CD4-positive, alpha-beta T cell treated with Interleukin-6 at 100 ng/mL for 8 hours (primary cell): ENCODE measurements at places on chromosomes 6 and 20.

DNA sequence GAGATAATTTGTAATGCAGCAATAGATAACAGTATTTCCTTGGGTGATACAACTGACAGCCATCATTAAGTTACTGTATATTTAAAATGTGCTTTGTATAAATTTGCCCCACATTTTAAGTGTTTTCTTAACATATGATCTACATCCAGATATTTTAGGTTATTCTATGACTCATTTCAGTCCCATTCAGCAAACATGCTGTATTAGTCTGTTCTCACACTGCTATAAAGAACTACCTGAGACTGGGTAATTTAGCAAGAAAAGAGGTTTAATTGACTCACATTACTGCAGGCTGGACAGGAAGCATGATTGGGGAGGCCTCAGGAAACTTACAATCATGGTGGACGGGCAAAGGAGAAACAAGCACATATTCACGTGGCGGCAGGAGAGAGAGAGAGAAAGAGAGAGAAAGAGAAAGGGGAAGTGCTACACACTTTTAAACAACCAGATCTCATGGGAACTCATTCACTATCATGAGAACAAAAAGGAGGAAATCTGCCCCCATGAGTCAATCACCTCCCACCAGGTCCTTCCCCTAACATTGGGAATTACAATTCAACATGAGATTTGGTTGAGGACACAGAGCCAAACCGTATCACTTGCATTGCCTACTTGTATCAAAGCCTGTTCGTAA is 9.6 kb upstream of the CHD6 start:
- no peak for DNase-seq

GRCh38 chr6:111534231-111534751 is 51.3 kb upstream of the REV3L start:
- no peak for DNase-seq

GRCh38 chr6:55950071-55950814 is 74.9 kb upstream of the BMP5 start:
- no peak for DNase-seq

GRCh38 chr6:12119085-12119588 is 107.0 kb downstream of the HIVEP1 start:
- DNase-seq, result peak; percentile 54

DNA sequence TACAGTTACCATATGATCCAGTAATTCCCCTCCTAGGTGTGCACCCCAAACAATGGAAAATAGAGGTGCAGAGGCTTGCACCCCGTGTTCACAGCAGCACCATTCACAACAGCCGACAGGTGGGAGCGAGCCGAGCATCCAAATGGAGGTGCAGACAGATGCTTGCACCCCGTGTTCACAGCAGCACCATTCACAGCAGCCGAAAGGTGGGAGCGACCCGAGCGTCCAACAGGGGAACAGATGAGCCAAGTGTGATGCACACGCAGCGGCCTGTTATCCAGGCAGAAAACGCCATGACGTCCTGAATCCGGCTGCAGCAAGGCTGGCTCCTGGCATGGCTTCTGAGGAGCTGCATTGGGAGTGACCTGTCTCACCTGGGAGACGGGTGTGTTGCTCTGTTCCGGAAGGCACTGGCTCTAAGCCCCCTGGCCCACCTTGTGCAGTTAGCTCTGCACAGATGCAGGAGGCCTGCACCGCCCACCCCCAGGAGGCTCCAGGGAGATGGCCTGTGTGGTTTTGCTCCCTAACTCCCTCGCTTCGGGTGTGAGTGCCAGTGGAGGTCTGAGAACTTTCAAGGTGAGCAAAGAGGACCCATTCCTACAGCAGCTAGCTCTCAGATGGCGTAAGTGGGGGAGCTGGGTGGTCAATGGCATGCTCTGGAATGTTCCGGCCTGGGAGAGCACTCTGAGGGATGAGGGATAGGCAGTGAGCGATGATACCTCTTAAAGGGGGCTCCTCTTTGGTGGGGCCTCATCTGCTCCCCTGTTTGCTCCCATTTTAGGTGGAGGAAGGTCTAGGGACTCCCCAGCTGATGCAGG is 47.8 kb upstream of the FRMD1 start:
- no peak for DNase-seq

DNA sequence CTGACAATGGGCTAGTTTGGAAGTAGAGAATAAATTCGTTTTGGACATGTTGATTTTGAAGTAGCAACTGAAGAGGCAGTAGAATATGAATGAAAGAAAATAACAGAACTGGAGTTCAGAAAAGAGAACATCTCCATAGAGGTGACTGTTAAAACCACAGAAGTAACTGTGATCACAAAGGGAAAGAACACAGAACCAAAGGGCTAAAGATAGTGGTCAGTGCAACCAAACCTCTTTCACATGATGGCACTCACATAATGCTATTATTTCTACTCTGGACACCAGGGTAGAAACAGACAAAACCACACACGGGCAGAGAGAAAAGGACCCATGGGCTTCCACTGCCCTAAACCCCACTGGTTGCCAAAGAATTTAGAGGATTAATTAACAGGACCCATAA is 58.5 kb downstream of the CDK19 start:
- no peak for DNase-seq

GRCh38 chr20:46647469-46647868 is 3.8 kb downstream of the SLC13A3 start:
- DNase-seq, result no peak

DNA sequence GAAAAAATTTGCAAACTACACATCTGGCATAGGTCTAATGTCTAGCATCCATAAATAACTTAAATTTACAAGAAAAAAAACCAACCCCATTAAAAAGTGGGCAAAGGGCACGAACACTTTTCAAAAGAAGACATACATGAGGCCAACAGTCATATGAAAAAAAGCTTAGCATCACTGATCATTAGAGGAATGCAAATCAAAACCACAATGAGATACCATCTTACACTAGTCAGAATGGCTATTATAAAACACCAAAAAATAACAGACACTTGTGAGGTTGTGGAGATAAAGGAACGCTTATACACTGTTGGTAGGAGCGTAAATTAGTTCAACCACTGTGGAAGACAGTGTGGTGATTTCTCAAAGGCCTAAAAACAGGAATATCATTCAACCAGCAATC is 33.7 kb upstream of the EPB41L2 start:
- no peak for DNase-seq

- DNase-seq, result peak; percentile 64
Observed at GRCh38 chr20:2101057-2101864, at the start of gene STK35. Gene STK35 (plus strand): TSS chr20:2101827. CDS start chr20:2101882, 55 bp downstream.

DNA sequence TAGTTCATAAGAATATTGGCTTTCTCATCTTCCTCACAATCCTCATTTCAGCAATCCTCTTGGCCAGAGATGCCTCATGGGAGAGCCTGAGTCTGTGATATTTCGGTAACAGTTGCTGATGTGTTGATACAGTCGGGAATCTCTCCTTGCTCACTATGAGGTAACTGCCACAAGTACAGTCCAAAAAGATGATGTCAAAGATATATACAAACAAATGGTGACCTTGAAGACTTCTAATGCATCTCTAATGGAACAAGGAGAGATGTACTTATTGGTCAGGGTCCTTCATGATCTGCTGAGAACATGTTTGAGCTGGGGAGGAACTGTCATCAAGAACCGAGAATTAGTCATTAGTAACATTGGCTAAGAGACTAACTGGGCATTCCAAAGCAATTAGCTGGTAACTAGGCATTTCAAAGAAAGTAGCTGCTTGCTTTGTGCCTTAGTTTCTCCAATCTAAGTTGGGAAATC is 56.1 kb downstream of the FILIP1 start:
- DNase-seq, result no peak

DNA sequence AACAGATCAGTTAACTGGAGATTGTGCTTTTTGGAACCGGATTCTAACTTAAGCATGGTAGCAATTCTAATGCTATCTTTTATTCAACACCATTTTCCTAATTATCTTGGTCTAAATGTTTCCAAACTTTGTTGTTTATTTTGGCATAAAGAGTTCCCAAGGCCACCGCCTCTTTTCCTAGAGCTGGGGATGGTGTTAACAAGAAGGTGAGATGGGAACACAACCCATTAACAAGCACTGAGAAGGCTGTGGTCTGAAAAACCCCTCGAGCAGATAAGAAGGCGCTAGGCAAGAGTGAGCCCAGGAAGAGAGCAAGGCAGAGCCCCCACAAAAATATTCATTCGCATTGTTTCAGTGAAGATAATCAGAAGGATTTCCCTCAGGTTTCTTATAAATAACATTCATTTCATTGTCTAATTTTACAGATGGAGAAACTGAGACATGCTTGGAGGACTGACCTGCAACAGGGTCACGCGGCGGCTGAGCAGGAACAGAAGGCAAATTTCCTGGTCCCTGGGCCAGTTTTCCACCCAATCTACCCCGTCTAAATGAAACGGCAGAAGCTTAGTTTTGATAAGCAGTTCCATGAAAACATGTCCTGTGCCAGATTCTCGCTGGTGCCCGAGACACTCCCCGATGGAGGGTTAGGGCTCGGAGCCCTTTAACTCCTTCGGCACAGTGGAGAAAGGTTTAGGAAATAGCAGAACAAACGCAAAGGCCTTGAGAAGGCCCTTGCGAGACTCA is 155.6 kb downstream of the FOXC1 start:
- DNase-seq, result no peak

- no peak for DNase-seq
Observed at GRCh38 chr6:88006557-88006956, 41.1 kb upstream of the SPACA1 start.

DNA sequence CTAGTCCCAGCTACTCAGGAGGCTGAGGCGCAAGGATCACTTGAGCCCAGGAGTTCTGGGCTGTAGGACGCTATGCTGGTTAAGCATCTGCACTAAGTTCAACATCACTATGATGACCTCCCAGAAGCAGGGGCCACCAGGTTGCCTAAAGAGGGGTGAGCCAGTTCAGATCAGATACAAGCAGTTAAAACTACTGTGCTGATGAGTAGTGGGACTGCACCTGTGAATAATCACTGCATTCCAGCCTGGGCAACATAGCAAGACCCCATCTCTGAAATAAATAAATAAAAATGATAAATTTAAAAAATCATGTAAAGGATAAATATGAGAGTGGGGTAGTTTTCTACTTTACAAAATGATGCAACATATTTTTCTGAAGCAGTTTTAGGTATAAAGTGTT is 106.5 kb downstream of the TMEM170B start:
- DNase-seq, result no peak

- no peak for DNase-seq
Observed at GRCh38 chr6:156977527-156978291, 200.5 kb downstream of the ARID1B start.

GRCh38 chr20:51447097-51447764 is 95.3 kb downstream of the NFATC2 start:
- DNase-seq, result no peak

- DNase-seq, result no peak
Observed at GRCh38 chr6:74041420-74041819, 345.4 kb downstream of the CD109 start.

- no peak for DNase-seq
Observed at GRCh38 chr6:111987295-111987694, 66.6 kb upstream of the CCN6 start.

DNA sequence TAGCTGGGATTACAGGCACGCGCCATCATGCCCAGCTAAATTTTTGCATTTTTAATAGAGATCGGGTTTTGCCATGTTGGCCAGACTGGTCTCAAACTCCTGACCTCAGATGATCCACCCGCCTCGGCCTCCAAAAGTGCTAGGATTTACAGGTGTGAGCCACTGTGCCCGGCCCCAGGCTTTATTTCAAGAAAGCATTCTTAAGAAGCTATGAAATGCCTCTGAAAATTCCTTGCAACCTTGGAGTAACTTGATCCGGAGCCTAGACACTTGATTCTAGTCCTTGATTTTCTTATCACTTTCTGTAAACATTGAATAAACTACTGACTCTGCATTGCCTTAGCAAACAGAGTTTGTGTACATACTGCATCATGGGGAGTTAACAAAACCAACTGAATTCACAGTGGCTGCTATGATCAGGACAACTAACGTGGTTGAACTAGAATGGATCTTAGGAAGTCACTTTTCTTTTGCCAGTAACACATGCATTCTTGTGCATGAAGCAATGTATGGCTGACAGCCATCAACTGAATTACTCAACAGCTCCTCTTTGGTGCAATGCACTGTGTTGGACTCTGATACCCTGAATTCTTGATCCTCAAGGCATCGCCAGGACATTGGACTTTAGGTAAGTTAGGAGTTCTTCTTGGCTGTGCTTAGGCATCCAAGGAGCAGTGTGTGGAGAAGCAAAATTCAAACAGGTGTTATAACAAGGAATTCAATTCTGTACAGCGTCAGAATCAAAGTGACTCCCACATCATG is 102.8 kb upstream of the TMEM170B start:
- no peak for DNase-seq

GRCh38 chr20:32019156-32019510 is 8.9 kb downstream of the CCM2L start:
- DNase-seq, result no peak

DNA sequence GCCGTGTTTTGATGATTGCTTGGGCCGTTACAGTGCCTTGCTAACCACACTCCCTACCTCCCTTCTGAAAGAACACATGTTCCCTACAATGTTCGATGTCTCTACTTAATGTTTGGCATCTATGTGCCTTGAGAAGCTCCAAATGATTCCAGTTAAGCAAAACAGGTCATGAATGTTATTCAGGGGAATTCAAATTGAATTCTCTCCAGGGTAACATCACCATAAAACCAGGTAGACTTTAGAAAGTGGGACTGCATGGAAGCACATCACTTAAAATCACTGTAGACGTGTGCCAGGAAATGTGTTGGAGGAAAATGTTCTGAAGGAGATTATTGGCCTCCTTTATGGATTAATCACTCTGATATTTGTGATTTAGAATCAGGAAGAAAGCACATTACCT is 128.1 kb downstream of the ADAT2 start:
- DNase-seq, result no peak

DNA sequence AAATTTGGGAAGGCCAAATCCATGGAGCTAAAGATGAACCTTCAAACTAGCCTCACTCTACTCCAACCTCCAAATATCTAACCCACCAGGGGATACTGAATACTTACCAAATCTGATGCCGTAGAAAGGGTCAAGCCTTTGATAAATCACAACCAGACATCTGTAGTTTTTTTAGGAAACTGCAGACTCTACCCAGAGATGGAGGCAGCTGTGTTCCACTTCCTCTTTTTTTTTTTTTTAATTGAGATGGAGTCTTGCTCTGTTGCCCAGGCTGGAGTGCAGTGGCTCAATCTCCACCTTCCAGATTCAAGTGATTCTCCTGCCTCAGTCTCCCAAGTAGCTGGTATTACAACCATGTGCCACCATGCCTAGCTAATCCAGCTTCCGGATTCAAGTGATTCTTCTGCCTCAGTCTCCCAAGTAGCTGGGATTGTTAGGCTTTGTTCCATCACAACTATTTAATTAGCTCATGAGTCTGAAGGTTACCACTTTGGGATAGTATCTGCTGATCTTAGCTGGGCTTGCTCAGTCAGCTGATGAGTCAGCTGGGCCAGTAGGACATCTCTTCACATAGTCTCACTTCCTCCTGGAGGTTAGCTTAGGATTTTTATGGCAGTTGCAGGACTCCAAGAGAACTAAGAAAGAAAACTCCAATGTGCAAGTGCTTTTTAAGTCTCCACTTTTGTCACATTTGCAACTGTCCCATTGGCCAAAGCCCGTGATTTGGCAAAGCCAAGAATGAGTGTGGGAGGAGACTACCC is 13.3 kb downstream of the FRK start:
- no peak for DNase-seq

DNA sequence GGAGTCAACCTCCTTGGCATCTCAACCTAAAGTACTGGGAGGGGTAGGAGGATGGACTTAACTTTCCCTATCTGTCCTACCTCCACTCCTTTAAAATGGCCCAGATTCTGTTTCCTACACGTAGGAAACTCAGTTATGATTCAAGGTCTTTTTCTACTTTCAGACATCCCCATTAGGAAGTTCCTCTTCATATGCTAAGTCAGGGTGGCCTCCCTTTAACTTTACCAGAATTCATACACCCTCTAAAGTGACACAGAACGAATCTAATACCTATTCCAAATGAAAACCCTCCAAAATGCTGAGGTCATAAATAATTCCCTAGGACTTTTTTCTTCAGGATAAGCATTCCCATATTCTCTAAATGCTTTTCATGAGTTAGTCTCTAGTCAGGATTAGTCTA is 15.6 kb downstream of the ARG1 start:
- no peak for DNase-seq
